ENCODE measurements at places on chromosomes 16 and 17.

- DNase-seq: no peak
Observed at GRCh38 chr17:828761-829160, 46.6 kb downstream of the MRM3 start.

GRCh38 chr16:1791256-1791942 lies 2.1 kb downstream of the IGFALS start:
- DNase-seq: no peak

DNA sequence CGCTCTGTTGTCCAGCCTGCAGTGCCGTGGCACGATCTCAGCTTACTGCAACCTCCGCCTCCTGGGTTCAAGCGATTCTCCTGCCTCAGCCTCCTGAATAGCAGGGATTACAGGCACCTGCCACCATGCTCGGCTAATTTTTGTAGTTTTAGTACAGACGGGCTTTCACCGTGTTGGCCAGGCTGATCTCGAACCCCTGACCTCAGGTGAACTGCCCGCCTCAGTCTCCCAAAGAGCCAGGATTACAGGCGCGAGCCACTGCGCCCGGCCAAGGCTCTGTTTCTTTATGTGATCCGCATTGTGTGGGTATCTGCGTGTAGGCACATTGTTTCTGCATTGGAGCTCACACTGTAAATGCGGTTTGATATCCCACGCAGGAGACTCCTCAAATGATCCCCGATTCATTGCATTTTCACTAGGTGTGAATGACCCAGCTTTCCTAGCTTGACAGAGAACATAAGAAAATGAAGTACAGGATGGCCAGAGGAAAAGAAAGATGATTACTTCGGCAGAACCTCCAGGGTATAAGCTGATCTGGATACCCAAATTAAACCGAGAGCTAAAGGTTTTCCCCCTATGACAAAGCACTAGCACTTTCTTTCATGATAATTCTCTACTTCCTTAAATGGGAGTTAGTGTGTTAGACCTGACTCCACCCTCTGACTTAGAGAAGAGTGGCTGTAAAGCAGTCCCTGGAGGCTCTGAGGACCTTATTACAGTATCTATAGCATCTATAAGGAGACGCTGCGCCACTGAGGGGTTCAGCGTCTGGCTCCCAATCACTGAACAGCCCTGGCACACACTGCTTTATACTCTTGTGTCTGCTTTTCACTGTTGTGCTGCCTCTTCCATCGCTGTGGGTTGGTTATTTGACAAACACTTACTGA lies 17.3 kb downstream of the COTL1 start:
- no peak for DNase-seq

- no peak for DNase-seq
Observed at GRCh38 chr16:80564394-80564793, 23.6 kb downstream of the DYNLRB2 start.

DNA sequence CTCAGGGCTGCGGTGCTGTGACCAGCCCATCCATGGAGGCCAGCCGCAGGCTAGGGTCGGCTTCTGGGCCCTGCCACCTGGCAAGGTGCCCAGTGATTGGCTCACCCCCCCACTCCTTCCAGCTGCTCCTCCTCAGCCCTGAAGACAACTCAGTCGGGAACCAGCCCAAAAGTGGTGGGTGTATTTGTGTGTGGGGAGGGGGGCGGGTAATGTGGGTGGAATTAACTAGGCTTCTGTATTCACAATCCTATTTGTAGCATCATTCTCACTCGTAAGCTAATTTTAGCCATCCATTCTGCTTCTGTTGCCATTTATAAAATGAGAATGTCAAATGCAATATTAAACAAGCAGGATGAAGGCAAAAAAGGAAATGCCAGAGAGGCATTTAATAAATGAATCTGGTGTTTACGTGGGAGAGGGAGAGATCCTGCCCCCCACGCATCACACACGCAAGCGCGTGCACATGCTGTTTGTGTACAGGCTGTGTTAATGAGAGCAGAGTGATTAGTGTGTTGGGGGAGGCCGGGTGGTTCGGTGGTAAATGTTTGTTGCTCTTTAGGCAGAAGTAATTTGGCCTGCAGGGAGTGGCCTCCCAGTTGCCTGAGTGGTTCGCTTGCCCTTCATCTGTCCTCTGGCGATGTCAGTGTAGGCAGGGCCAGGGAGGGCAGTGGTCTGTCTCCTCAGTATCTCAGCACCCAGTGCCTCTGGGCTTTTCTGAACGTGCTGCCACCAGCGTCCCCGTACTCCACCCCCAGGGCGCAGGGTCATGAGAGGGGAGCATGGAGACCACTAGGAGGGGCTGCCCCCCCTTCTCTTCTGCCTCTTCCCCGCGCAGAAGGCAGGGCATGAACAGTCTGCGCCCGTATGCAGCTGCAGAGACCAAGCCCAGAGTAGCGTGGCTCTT lies 140.1 kb downstream of the CCDC182 start:
- no peak for DNase-seq

- DNase-seq: no peak
Observed at GRCh38 chr17:21493993-21494392, 117.8 kb downstream of the KCNJ12 start.

GRCh38 chr16:9798474-9798873 lies 383.8 kb downstream of the GRIN2A start:
- DNase-seq: no peak

DNA sequence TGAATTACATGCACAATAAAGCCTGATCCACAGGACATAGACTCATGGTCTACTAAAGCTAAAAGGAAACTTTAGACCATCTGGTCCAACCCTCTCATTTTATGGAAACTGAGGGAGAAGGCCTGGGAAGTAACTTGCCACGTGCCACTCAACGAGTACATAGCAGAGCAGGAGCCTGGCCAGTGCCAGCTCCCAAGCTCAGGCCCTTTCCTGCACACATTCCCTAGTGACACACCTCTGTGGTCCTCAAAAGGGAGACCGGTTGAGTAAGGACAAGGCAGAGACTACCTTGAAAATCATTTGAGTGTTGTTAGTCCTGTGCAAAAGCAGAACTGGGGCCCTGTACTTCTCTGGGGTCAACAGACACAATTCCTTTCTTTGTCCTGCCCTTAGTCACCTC lies 2.8 kb downstream of the CCL4L2 start:
- DNase-seq: no peak

- DNase-seq: no peak
Observed at GRCh38 chr17:35614810-35615209, 27.7 kb downstream of the AP2B1 start.

DNA sequence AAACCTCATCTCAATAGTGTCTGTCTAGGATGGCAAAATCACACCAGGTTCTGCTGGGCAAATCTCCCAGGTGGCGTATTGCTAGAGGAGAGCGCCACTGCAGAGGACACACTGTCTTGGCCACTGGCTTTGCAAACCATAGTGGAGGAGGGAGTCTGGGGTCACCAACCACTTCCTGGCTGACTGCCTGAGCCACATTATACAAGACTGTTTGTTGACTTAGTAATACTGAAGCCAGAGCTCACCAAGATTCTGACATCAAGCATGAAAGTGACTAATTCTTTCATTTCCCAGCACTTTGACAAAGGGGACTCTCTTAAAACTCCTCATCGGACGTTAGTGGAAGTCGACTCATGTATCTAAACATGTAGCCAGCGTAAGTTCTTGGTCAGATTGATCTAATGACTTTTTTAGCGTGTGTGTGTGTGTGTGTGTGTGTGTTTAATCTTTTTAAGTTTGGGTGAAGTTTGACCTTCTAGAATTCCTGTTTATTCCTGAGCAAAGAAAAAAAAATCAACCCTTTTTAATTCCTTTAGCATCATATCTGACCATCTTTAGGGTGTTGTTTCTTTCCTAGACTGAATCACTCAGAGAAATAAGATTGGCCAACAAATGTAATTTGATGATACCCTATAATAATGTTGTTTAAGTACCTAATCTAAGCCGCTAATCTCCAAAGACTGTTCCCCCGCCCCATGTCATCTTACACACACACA lies 13.7 kb downstream of the PITPNC1 start:
- DNase-seq: no peak

GRCh38 chr17:13008461-13008860 lies 9.4 kb downstream of the ELAC2 start:
- no peak for DNase-seq

GRCh38 chr16:7964744-7965143 lies 625.6 kb downstream of the TMEM114 start:
- no peak for DNase-seq

GRCh38 chr16:1772362-1772907 lies at the start of gene EME2:
Gene EME2, plus strand, starts transcription at chr16:1772810. Its CDS starts 418 bp downstream, at chr16:1773228.
- no peak for DNase-seq

GRCh38 chr16:6836766-6837165 lies 495.9 kb upstream of the RBFOX1 start:
- DNase-seq: no peak

- peak; percentile 73 for DNase-seq
Observed at GRCh38 chr16:72848759-72849664, 198.9 kb downstream of the ZFHX3 start.

- DNase-seq: no peak
Observed at GRCh38 chr17:80523956-80524712, 20.5 kb upstream of the RPTOR start.

- DNase-seq: no peak
Observed at GRCh38 chr16:46871597-46871996, 12.6 kb upstream of the GPT2 start.

GRCh38 chr17:40915721-40916256 lies 21.7 kb downstream of the KRT23 start:
- no peak for DNase-seq

GRCh38 chr17:68221786-68222185 lies 26.1 kb upstream of the AMZ2 start:
- DNase-seq: no peak

DNA sequence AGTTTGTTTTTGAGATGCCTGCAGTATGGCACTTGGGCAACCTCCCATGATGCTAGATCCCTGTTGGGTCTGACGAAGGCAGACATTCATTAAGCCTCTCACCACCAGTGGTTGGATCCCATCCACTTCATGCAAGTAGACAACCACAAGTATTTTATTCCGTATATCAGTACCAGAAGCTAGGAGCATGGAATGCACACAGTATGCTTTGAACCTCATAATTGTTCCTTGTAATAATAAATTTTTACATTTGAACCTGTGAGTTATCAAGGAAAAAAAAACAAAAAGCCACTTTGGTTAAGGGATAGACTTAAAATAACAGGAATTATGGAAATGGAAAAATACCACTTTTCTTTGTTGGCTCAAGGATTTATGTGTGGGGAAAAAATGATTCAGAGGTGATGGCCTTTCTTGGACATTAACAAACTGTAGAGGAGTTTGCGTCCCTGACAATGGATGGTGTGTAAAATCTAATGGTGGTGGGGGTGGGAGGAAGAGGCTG lies 107.1 kb upstream of the KCNJ16 start:
- no peak for DNase-seq

GRCh38 chr16:5722116-5722619 lies 624.6 kb upstream of the EEF2KMT start:
- DNase-seq: no peak

DNA sequence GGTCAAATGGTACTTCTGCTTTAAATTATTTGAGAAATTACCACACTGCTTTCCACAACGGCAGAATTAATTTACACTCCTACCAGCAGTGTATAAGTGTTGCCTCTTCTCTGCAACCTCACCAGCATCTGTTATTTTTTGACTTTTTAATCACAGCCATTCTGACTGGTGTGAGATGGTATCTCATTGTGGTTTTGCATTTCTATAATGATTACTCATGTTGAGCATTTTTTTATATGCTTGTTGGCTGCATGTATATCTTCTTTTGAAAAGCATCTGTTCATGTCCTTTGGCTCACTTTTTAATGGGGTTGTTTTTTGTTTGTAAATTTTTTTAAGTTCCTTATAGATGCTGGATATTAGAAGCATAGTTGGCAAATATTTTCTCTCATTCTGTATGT lies 446.7 kb downstream of the PMP22 start:
- DNase-seq: no peak

- DNase-seq: peak; percentile 78
Observed at GRCh38 chr17:82241183-82241925, 12.5 kb downstream of the SLC16A3 start.

GRCh38 chr17:80877729-80878303 lies 113.8 kb upstream of the CHMP6 start:
- DNase-seq: no peak

DNA sequence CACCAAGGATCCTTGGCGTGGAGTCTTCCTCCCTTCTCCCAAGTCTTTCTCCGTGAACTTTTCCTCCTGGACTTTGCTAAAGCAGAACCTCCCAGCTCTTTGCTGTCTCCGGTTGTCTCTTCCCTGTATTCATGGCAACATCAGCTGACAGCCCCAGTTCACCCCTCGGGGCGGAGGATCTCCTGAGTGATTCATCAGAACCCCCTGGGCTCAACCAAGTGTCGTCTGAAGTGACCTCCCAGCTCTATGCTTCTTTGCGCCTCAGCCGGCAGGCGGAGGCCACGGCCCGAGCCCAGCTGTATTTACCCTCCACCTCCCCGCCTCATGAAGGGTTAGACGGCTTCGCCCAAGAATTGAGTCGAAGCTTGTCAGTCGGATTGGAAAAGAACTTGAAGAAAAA lies 943 bp downstream of the CNTROB start:
- DNase-seq: no peak

- no peak for DNase-seq
Observed at GRCh38 chr16:53757971-53758609, 54.1 kb downstream of the FTO start.

DNA sequence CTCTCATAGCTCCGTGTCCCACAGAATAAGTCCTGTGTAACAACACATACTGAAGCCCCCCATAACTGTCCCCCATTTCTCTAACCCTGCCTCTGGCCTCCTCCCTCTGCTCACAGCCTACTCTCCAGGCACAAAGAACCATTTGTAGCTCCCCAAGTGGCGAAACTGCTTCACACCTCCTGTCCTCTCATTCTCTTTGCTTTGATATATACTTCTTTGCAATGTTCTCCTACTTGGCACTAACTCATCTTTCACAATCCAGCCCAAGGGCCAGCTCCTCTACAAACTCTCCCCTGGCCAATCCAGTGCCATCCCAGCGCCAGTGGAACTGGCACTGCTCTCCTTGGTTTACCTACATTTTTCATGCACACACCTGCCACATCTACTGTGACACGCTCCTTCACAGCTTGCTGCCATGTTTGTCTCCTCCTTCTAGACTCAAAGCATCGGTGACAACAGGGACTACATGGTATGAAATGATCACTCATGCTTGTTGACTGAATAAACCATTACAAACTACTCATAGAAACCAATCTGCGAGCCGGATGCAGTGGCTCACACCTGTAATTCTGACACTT lies 12.8 kb downstream of the CYTH1 start:
- no peak for DNase-seq

DNA sequence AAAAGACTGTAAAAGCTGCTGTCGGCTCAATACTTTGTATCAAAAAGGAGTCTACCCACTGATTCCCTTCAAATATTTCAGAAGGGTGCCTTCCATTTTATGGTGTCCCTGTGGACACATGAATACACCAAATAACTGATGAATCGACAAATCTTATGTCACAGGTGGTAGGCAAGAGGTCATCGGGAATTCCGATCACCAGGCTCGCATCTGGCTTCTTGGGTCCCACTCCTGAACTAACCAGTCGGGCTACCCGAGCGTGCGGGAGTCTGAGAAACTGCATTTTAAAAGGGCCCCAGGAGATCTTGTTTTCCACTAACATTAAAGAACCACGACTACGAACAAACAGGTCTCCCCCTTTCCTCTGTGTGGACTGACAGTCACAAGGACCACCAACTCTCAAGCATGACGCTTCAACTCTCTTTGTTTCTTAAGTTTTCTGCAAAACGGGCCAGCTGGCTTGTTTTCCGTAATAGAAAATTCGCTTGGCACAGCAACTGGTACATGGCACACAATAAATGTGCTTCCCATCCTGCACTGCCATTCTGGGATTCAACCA lies 873 bp downstream of the PSME3IP1 start:
- DNase-seq: no peak
